ENCODE measurements at places on chromosomes 4 and X.

- no peak for DNase-seq
Measured at GRCh38 chrX:51760657-51761056, 17.4 kb downstream of the GSPT2 start.

GRCh38 chr4:145132511-145133098 is 34.5 kb downstream of the ABCE1 start:
- DNase-seq = no peak

DNA sequence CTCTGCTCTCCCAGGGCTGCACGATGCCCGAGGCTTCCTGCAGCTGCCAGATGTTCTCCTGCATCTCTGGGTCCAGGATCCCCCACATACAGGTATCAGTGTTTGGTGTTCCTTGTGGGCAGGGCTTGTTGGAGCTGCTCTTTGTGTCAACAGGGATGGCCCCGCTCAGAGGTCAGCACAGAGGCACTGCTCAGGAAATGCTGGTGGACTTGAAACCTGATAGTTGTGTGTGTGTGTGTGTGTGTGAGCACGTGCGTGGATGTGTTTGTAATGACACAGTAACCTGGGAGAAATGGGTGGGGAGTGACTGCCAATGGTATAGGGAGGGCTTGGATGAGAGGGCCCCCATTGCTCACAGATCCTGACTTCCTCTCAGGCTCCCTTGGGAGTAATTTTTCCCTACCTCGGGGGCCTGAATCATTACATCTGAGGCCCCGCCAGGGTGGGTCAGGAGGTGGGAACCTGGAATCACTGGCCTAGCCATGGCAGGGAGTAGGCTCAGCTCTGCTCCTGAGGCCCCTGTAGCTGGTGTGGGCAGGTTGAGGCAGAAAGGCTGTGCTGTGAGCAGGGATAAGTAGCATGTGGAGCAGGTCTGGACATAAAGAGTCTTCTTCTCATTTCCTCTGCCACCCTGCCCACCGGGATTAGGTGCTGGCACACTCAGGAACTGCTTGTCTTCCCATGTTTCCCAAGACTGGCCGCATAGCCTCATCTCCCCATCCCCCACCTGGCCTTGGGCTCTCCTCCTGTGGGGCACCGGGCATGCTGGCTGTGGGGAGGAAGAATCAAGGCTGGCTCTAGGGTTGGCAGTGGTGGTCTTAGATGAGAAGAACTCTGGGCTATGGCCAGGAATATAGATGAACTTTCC is 2.5 kb upstream of the EFNB1 start:
- no peak for DNase-seq

DNA sequence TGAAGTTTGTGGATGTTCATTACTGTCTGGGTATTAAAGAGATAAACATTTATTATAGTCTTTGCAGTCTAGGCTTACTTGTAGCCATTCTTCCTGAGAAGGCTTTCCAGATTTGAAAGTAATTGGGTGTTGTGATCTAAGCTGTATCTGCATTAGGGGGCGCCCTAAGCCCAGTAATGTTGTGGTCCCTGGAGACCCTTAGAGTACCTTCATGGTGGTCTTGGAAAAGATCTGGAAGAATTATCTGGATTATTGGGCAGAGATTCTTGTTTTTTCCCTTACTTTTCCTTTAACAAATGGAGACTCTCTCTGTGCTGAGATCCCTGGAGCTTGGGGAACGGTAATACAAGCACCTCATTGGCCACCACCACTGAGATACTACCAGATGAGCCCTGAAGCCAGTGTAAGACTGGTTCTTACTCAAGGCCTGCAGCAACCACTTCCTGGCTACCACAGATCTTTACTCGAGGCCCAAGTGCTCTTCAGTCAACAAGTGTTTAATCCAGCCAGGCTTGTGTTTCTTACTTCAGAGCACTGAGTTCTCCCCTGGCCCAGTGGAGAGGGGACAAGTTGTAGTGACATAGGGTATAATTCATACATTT is 63.1 kb downstream of the RTL3 start:
- no peak for DNase-seq

GRCh38 chr4:125639182-125639621 is 324.4 kb downstream of the FAT4 start:
- DNase-seq = no peak

GRCh38 chrX:7127056-7127455 is 20.5 kb upstream of the STS start:
- DNase-seq = no peak

DNA sequence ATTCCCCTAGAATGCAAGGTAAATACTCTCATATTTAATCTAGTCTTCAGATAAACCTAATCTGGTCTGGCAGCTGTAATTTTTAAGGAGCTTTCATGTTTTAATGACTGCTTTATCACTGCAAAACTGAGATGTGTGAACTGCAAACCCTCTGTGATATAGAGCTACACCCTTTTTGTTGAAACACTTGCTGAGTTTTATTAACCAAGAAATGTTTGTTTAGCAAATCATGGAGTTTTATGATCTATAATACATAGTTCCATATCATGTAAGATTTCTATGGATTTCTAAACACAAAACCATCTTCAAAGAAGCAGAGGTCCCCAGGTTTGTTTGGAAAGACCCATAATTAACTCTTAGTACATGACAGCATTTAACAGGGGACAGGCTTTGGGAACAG is 126.4 kb downstream of the BTC start:
- no peak for DNase-seq

- DNase-seq = peak; percentile 6
Measured at GRCh38 chrX:151396042-151396824, 773 bp upstream of the VMA21 start.

- DNase-seq = no peak
Measured at GRCh38 chrX:42804524-42804923, 26.6 kb upstream of the PPP1R2C start.

- no peak for DNase-seq
Measured at GRCh38 chr4:64062991-64063390, 346.3 kb downstream of the TECRL start.

GRCh38 chr4:174273930-174274329 is 9.5 kb downstream of the FBXO8 start:
- DNase-seq = no peak

- DNase-seq = no peak
Measured at GRCh38 chrX:115689931-115690330, 129.0 kb downstream of the PLS3 start.

- DNase-seq = no peak
Measured at GRCh38 chr4:99334880-99335279, 13.7 kb upstream of the ADH1B start.

GRCh38 chr4:156420623-156421022 is 467.0 kb upstream of the CTSO start:
- no peak for DNase-seq

DNA sequence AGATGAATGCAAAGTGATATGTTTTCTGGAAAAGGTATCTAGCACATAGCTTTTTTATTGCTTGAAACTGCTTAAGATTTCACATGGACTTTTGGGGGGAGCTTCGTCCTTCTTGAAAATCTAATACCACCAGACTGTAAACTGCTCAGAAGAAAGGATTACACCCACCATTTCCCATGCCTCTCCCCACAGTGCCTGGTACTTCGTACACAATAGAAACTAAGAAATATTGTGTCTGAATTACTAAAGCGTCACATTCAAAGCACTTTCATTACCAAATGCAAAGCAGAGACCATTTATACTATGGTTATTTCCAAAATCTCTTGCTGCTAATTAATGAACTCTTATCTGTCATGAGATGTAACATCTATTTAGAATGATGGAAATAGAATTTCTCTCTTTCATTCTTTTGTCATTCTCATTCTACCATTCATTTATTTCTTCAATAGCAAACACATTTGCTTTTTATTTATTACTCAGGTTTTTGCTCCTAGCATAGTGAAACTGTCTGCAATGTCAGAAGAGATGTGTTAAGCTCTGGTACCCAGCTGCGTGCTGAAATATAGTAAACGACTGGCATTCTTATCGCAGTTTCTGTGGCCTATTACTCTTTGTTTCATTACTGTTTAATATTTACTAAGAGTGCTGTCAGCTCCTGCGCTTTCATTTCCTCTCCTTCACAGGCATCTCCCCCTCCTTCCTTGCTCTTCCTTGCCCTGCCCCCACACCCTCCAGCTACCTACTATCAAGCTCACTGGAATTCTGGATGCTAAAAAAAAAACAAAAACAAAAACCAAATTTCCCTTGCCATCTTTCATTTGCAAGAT is 51.4 kb upstream of the RAPGEF2 start:
- DNase-seq = no peak

- no peak for DNase-seq
Measured at GRCh38 chrX:22952010-22952409, 47.8 kb upstream of the DDX53 start.

- DNase-seq = no peak
Measured at GRCh38 chrX:97471071-97471470, 587.4 kb downstream of the RPA4 start.
